ENCODE measurements at places on chromosomes 4 and X.
A peak's percentile ranks its signal among the peaks of the same experiment; 100 is the strongest.

DNA sequence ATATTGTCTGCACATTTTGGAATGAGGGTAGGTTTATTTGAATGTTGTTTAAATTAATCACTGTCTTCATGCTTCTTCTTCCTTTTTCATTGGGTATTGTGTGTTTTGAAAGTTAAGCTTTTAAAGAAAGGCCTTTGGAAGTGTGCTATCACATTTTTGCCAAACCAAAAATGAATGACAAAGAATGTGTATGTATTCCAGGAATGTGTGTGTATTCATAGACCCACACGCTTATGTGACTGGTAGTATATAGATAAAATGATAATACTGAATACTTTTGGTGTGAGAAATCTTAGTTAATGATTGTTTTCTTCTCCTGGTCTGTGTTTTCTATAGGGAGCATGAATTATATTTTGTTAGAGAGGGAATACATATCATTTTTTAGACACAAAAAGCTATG is 404.4 kb downstream of the TLL1 start:
- peak; percentile 21 for DNase-seq

- DNase-seq = peak; percentile 78
These were observed 143.9 kb downstream of the BCOR start for GRCh38 chrX:39953879-39954278.

DNA sequence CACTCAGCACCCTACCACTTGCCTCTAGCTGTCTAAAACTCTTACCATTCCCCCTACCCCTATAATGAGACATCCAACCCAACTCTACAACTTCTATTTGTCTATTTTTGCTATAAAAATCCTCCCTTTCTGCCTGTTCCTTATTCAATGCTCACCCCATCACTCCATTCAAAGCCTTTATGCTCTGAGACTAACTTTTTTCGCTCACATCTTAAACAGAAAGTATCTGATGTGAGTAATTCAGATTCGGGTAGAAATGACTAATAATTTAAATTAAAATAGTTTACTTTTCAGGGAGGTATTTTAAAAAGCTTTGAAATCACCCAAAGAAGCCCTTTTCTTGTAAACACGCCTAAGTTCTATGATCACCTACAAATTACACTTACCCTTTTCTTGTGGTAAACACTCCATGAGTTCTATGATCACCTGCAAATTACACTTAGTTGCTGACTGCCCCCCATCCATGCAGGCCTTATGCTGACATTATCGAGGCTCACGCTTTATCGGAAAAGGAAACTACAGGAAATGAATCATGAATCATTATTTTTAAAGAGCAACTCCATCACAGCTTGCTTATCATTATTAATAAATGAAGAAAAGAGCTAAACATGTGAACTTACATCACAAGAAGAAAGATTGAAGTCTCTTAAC is 168.7 kb upstream of the PPP1R2C start:
- DNase-seq = no peak

DNA sequence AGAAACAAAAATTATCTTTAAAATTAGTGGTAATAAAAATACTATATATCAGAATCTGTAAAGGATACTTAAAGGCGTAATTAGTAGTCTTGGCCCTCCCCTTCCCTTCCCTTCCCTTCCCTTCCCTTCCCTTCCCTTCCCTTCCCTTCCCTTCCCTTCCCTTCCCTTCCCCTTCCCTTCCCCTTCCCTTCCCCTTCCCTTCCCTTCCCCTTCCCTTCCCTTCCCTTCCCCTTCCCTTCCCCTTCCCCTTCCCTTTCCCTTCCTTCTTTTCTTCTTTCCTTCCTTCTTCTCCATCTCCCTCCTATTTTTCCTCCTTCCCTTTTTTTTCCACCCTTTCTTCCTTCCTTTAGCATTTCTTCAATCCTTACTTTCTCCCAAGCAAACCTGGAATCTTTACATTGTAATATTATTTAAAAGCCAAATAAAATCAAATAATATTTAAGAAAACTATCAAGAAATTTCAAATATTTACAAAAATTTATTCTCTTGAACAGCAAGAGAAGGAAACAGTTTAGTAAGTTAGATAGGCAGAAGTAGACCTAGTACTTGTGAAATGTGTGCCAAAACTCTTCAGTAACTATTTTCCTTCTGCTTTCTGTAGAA is 379.8 kb upstream of the ATOH1 start:
- no peak for DNase-seq

DNA sequence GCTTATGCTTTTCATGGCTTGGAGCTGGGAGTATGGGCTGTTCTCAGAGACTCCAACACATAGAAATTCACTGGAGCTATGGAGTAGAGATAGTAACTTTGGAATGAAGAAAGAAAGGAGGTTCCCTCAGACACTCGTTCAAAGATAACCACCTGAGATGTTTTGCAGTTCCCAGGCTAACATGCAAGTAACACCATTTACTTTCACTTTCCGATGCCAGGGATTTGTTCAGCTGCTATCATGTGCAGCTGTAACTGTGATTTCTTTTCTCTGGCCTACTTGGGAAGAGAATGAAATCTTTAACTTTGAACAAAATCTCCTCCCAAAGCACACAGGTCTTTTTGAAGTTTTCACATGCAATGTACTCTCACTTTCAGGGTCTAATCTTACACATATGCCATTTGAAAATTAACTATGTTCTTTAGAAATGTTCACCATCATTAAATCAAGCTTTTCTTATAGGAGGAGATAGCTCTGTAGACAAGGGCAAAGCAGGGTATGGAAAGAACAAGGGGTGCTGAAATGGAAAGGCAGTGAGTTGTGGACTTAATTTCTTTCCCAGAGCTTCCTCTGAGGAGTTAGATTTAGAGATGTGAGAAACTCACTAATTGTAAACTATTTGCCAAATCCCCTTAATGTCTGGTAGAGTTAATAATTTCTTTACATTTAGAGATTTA is 514.3 kb downstream of the PDHA2 start:
- DNase-seq = peak; percentile 9

DNA sequence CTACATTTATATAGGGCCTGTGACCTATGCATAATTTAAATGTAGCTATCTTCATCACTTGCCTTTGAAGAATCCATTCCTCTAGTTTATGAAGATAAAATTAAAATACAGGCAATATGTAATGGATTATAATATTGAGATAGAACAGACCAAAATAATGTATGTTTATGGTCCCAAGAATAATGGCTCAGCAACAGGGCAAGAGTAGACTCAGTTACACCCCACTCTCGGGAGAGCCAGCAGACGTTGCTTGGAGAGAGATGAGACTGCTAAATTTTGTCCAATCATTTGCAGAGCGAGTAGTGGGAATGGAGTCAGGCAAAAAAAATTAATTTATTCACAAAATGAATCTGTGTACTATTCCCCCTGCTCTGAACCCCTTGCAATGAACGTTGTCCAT is 223.2 kb upstream of the FAT4 start:
- no peak for DNase-seq

GRCh38 chr4:69617083-69617694 is 22.3 kb downstream of the UGT2A2 start:
- DNase-seq = peak; percentile 50

DNA sequence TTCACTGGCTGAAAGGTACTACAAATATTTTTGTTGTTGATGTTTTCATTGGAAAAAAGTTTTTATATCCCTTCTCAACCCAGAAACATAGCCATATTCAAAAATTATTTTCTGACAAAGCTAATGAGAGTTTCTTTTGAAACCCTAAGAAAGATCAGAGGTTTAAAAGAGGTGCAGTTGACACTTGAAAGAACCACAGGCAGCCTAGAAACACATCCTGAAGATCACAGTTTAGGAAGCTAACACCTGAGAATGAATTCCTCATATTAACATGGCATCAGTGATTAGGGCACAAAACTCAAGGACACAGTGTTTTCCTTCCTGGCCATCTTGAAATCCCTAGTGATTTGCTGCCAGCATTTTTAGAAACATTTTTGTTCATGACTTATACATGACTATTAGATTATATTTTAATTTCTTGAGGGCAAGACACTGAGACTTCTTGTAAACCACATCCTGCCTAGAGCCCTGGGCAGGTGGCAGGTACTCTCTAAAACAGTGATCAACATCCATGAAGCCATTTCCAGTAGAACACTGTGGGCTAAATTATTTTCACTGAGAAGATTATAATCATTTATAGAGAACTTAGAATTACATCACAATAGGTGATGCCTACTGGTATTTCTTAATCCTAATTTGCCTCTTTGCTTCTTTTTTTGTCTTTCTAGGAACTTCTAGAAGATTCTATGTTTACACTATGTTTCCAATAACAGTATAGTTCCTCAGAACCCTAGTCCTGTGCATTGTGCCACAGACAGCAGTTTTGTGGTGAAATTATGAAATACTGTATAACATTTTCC is 80.0 kb downstream of the ARSJ start:
- DNase-seq = no peak

DNA sequence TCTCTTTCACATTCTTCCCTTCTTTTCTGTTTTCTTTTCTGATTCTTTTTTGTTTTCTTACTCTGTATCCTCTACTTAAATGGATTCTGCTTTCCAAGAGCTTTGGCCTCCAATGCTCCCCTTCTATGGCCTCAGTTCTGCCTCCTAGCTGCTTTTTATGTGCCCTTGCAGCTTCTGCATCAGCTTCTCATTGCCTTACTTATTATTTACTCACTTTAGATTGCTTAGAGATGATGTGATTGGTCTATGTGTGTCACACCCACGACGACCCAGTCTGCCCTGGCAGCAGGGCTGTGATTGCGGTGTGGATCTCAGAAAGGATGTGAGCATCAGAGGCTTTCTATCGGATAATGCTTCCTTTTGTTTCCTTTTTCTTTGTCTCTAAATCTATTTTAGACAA is 71.8 kb upstream of the SMARCA5 start:
- DNase-seq = no peak

- DNase-seq = no peak
These were observed 29.2 kb downstream of the LIMCH1 start for GRCh38 chr4:41567186-41567585.

- no peak for DNase-seq
These were observed 214.4 kb downstream of the ARAP2 start for GRCh38 chr4:36029951-36030350.

GRCh38 chr4:174263445-174263736 is 20.1 kb downstream of the FBXO8 start:
- no peak for DNase-seq

GRCh38 chrX:148159796-148160195 is 178.7 kb downstream of the FMR1NB start:
- DNase-seq = no peak

DNA sequence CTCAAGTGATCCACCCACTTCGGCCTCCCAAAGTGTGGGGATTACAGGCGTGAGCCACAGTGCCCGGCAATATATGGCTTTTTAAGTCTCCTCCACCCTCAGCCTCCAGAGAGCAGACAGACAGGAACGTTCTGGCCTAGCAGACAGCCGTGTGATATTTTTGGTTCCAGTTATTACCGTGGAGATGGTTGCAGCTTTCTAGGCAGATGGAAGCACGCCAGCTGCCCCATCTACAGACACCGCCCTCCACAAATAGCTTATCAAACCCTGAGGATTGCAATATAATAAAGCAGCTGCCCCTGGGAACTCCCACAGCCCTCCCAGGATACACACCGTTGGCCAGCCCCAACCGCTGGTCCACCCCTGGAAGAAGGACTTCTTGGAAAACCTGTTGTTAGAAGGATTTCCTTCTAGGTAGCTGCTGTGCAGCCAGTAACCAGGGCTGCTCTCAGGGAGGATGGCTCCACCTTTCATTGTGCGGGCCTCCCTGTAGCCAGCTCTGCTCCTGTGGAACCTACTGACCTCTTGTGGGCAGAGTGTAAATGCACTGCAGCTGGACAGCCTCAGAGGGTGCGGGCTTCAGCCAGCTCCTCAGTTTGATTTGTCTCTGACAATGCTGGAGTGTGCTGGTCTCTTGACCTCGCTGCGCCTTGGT is 44.0 kb downstream of the SLC25A5 start:
- peak; percentile 65 for DNase-seq

- DNase-seq = no peak
These were observed 83.7 kb downstream of the PCYT1B start for GRCh38 chrX:24563291-24564010.

GRCh38 chr4:37885496-37885895 is 5.4 kb upstream of the TBC1D1 start:
- DNase-seq = no peak

DNA sequence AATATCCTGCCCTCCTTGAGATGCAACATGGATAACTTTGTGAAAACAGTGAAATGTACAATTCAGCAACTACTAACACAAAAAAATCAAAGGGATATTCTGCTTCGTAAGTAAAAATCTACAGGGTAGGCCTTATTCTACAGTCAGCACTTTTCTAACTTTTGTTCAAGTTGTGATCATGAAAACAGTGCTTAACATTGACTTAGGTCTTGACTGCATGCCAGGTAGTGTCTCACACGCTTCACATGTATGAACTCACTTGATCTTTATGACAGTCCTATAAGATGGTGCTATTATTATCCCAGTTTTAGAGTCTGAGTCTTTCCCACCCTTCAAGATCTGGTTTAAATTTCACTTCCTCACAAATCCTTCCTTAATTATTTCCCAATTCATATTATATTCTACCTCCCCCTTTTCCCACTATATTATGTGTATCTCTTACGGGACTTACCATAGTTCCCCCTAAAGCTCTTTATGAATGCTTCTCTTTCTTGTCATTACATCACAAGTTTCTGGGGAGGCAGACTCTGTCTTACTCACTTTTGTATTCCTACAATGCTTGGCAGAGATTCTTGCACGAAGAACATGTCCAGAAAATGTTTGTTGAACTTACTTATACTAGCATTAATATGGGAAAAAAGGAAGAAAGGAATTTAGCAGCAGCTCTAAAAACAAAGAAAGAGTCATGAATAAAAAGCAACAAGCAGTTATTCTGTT is 179.8 kb downstream of the SCFD2 start:
- peak; percentile 75 for DNase-seq

- DNase-seq = no peak
These were observed 61.3 kb upstream of the KDR start for GRCh38 chr4:55186700-55187099.

DNA sequence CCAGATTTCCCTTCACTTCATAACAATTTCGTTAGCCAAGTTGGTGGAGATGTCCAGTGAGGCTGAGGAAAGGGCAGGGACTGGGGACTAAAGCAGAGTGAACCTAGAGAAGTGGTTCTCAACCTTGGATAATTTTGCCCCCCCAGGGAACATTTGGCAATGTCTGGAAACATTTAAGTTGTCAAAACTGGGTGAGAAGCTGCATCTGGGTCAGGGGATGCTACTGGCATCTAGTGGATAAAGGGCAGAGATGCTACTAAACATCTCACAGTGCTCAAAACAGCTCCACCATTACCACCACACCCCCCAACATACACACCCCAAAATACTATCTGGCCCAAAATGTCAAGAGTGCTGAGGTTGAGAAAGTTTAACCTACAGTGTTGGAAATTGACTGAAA is 32.0 kb upstream of the FGF16 start:
- no peak for DNase-seq

DNA sequence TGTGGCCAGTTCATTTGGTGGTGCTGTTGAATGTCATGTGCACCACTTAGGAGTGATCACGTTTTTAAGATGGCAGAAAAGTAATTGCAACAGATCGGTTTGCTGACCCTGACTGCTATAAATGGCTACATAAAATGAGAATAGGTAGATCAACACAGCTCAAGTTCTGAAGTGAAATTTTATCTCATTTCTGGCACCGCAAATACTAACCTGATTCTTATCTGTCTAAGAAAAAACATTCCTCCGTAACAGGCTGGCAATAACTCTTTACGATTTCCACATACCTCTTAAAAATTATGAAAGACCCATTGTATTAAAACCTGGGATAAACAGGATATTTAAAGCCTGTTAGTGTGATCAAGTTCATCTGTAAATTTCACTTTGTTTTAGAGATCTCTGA is 387.5 kb downstream of the PDGFC start:
- DNase-seq = peak; percentile 70

All from iris pigment epithelial cell (primary cell).